CD4-positive, alpha-beta T cell treated with Interleukin-1 beta for 1 hour (primary cell): ENCODE measurements at places on chromosomes 4 and X.

GRCh38 chr4:99395595-99396364, 39.4 kb downstream of the ADH7 start:
- no peak for DNase-seq

DNA sequence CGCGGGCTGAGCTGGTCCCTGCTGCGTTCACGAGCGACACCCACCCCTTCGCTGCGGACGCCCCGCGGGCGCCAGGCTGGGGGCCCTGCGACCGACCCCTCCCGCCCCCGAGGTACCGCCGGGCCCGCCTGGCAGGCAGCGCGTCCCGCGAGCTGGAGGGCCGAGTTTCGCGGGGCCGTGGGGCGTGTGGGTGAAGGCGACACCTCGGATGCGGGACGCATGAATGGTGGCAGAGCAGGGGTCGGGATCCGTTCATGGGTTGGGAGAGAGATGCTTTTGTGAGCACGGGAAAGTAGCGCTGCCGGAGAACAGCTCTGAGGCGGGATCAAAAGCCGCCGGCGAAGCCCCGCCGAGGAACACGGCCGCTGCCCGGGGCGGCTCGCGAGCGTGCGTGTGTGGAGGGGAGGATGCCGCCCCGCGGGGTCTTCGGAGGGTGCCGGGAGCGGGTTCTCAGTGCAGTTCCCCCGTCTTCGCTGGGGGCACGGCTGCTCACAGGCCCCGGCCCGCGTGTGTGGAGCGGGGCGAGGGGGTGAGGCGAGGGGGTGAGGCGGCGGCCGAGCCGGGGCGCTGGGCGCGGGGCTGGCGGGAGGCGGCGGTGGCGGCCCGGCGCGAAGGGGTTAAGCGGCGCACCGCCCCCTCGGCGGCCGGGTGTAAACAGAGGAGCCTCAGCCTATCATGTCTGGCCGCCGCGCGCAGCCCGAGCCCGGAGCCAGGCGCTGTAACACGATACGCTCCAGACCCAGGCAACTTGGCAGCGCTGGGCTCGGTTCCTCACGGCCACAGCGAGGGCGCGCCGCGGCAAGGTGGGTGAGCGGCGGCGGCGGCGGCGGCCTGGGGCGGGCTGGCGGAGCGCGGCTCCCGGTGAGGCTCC, 205.3 kb downstream of the TENM3 start:
- peak; percentile 4 for DNase-seq

GRCh38 chrX:13489454-13489853, 79.9 kb upstream of the EGFL6 start:
- DNase-seq = no peak

DNA sequence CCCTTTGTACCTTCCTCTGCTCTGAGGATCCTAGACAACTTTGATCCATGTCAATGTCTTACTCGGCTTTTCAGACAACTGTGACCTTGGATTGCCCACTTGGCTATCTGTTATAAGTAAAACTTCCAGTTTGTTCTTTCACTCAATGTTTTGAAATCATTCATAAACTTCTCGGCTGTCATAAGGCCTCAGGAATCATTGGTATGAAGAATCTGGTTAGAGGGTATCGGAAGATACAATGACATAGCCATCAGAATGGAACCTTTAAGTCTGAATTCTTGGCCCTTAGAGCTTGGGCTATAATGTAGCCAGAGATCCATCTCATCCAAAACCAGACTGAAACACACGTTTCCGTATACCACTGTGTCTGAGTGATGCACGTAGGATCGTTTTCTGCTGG, 59.0 kb upstream of the WDR1 start:
- no peak for DNase-seq

GRCh38 chr4:156173937-156174336, 220.3 kb upstream of the CTSO start:
- DNase-seq = no peak

DNA sequence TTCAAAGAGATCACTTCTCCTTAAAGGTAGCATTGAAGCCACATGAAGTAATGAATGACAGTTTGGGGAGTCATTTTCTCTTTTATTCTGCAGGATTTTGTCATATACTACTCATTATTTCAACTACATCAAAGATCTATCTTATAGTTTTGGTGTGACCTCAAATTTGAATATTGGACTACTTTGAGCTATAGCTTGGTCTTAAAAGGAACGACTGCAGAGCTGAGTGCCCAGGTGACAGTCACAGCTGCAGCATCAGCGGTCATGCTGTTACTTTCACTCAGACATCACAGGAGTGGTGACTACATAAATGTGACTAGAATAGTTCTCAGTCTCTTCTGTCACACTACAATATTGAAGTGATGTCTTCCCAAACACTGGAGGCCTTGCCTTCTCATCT, 10.7 kb upstream of the SPCS3 start:
- no peak for DNase-seq

- no peak for DNase-seq
Measured at GRCh38 chr4:138851391-138852335, 163.9 kb upstream of the NOCT start.

- no peak for DNase-seq
Measured at GRCh38 chr4:139050446-139050845, 34.9 kb downstream of the NOCT start.

DNA sequence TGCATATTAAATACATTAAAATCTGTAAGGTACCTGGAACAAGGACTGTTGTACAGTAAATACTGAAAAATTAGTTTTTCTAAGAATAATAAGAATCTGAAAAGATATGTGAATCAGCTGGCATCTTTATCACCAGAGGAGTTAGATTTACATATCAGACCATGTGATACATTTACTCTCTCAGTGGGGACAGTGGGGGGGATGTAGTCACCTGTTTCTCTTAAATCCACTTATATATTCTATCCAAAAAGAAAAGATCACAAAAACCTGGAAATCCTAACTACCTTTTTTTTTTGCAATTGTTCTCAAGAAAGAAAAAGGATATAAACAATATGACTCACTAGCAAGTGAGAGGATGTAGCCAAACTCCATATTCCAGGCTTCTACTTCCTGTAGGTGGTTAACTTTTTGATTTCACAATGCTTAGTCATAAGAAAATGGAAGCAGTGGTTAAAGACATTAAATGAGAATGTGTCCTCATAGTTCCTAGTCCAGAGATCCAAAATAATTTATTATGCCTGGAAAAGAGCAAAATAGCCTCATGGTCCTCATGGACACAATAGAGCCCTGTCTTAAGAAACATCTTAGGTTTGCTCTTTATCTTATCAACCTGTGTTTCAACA, 22.5 kb upstream of the MYOZ2 start:
- no peak for DNase-seq

DNA sequence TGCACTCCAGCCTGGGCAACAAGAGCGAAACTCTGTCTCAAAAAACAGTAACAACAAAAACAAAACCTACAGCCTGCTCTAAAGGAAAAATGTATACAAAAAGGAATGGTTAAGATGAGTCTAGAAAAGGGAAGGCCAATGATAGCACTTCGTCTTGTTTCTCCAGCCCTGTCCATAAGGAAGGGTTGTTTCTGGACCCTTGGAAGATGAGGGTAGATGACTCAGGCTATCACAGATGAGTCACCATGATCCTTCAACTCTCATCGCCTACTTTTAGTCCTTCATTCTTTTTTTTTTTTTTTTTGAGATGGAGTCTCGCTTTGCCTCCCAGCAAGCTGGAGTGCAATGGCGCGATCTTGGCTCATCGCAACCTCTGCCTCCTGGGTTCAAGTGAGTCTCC, 8.8 kb downstream of the PLA2G12A start:
- DNase-seq = no peak

- no peak for DNase-seq
Measured at GRCh38 chr4:1883583-1883982, 12.4 kb downstream of the NSD2 start.

DNA sequence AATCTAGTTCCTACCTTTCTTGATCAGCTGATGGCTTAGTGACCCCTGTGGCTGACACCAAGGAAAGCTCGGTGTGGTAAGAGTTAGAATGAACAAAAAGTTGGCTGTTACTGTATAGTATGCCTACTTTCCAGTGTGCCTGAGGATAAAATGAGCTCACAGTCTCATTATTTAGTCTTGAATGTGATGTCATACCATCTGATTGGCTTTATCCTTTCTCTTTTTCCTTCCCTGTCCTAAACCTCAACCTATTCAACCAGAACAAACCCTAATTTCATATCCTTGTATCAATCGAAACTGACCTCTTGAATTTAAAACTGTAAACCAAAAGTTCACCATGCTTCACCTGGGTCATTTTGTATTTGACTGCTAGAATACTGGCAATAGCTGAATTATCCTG, 156.4 kb downstream of the PPARGC1A start:
- no peak for DNase-seq

DNA sequence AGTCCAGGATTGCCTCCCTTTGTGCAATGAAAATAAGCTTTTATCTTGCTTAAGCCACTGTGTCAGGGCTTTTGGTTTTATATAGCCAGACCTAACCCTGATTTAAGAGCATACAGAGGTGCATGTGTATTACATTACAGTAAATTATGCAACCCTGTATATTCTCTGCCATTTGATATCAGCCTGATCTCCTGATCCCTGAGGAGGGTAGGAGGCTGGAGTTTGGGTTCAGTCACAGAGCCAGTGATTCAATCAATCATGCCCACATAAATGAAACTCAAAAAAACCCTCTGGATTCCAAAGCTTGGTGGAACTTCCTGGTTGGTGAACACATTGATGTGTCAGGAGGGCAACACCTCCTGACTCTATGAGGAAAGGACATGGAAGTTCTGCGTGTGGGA, 7.3 kb upstream of the KLHL8 start:
- no peak for DNase-seq

DNA sequence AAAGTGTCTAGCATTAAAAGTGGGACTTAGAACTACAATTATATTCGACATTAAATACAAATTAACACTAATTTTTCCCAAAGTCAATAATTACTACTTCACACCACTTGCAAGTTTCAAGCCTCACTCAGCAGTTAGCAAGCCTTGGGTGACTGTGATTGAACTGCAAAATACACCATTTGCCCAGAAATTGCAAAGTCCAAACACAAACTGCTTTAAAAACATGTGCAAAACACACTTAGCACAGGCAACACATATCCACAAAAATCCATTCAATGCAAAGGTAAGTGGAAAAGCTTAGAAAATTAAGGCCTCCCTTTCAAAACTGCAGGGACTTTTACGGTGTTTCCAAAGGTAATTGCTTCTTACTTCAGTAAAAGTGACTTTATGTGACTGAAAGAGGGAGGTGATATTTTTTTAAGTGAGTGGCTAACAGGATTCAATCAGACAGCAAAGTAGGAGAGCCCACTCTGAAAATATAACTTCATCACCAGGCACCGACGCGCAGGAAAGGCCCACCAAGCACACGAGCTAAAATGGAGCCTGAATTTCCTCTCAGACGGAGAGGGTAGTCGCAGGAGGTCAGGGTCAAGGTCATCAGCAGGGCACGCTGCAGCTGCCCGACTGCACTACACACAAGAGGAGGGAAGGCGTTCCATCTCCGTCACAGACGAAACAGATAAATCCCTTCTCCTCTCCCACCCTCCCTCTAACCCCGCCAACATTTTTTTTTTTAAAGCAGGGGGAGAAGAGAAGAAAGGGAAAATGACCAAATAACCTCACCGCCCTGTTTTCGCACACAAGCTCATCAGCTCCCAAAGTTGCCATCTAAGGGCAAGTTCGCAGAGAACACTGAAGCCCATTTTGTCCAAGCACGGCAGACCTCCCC, 3.1 kb downstream of the ZNF827 start:
- peak; percentile 6 for DNase-seq

GRCh38 chrX:149950681-149951080, 12.4 kb upstream of the EOLA2 start:
- no peak for DNase-seq

DNA sequence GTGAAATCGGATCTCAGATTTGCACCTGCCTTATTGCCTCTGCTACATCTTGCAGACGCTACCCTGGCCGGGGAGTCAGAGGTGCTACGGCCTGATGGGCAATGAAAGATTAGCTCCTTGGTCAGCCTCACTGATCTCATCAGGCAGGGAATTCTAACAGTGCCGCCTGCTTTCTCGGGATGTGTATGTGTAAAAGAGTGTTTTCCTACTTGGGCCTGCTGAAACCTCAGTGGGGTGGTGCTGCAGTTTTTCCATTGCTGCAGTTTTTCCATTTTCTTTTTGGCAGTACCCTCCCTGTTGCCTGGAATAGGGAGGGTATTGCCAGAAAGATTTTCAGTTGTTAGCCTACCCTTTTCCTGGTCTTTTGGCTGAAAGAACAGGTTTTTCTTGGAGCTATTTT, 117.5 kb downstream of the CDKL5 start:
- no peak for DNase-seq

- no peak for DNase-seq
Measured at GRCh38 chr4:14848229-14848628, 154.1 kb upstream of the CPEB2 start.
